Mucosa of descending colon (tissue), 3 donors: ENCODE measurements at places on chromosomes 6 and 20. TPM values are rescaled to one million over a fixed set of nuclear protein-coding genes. Genes with fewer than 3 reads are reported as not detected.

Gene TRERF1
- total RNA-seq, result 11.2 TPM

Gene NR2E1
- total RNA-seq, result not detected

Gene MUCL3
- not detected for total RNA-seq

Gene EMILIN3
- total RNA-seq, result not detected

Gene REM1
- 0.46 TPM for total RNA-seq

Gene GPANK1
- 13.4 TPM for total RNA-seq

Gene PTK6
- 91.7 TPM for total RNA-seq
